ENCODE measurements at places on chromosomes 4 and X.

DNA sequence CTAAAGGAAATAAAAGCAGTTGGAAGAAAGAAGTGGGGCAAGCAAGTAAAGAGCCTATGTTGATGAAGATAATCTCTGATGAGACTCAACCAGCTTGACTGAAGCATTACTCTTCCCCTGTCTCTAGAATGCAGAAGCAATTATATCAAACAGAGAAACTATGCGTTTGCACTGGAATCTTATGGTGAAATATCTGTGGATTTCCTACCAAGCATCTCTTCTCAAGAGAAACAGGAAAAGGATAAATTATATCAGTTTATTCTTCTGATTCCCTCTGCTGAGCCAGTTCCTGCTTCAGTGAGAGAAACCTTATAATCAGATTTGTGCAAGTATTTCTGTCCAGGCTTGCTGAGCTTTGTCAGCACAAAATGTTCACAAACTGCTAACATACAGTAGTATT is 316.7 kb upstream of the SLC7A11 start:
- DNase-seq = no peak

- no peak for DNase-seq
These were observed 34.5 kb upstream of the NKRF start for GRCh38 chrX:119640731-119641170.

DNA sequence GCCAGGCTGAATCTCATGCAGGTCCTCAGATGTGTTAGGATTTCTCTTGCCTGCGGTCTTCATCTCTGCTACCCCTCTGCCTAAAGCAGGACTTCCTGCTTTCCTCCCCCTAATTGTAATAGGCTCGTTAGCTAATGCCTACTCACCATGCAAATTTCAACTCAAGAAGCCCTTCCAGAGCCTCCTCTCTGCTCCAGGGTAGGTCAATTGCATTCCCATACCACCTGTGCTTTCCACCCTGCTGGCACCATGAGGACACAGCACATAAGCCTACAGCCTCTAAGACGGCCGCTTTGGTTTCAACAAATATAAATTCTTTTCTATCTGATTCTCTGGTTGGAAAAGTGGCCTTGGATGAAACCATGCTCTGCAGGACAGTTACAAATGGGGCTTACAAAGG is 93.9 kb downstream of the QDPR start:
- DNase-seq = no peak

GRCh38 chr4:18593297-18594002 is 571.9 kb upstream of the LCORL start:
- peak; percentile 16 for DNase-seq

GRCh38 chr4:71270901-71271300 is 67.9 kb upstream of the SLC4A4 start:
- no peak for DNase-seq

GRCh38 chrX:43975796-43976195 is 2.6 kb upstream of the NDP start:
- DNase-seq = no peak

DNA sequence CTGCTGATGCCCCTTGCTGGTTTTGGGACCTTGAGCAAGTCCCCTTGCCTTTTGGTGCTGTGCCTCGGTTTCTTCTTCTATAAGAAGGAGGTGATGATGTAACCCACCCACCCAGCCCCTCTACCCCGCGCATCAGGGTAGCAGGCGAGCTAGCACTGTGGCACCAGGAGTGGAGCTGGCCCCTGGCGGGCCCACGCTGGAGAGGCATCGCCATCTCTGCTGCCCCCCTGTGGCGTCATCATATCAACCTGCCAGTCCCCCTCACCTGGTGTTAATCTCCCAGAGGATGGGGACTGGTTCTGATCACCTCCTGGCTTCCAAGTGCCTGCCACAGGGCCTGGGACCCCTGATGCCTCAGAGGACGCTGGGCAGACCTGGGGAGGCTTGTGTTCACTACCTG is 6.3 kb upstream of the SORCS2 start:
- no peak for DNase-seq

GRCh38 chr4:77600521-77601451 is 4.8 kb upstream of the CXCL13 start:
- no peak for DNase-seq

DNA sequence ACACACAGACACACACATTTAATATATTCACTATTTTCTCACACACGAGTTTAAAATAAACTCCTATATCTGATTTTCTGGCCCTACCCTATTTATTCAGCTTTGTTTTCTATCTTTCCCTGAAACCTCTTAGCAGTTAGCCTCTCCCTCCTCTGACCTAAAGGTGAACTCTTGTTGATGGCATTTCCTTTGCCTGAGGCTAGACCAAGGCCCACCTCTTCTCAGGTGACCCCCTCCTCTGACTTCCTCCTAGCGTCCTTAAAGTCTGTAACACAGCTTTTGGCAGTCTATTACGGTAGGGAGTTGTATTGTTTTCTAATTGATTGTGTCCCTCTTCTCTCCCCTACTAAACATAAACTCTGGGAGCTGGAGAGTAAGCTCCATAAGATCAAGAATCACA is 1.7 kb upstream of the SRPX2 start:
- no peak for DNase-seq

GRCh38 chrX:107000013-107000515 is at the start of gene MORC4:
Gene MORC4 (minus strand): TSS chrX:107000212. CDS start chrX:106999969, 243 bp downstream.
- peak; percentile 39 for DNase-seq

DNA sequence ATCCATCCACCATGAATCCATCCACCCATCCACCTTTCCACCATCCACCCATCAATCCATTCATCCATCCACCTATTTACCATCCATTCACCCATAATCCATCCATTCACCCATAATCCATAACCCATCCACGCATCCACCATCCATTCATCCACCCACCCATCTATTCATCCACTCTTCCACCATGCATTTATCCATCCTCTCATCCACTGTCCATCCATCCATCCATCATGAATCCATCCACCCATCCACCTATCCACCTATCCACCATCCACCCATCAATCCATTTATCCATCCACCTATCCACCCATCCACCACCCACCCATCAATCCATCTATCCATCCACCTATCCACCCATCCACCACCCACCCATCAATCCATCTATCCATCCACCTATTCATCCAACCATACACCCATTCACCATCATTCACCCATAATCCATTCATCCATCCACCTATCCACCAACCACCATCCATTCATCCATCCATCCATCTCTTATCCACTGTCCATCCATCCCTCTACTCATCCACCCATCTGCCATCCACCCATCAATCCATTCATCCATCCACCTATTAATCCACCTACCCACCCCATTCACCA is 179.7 kb upstream of the PSAPL1 start:
- DNase-seq = no peak

DNA sequence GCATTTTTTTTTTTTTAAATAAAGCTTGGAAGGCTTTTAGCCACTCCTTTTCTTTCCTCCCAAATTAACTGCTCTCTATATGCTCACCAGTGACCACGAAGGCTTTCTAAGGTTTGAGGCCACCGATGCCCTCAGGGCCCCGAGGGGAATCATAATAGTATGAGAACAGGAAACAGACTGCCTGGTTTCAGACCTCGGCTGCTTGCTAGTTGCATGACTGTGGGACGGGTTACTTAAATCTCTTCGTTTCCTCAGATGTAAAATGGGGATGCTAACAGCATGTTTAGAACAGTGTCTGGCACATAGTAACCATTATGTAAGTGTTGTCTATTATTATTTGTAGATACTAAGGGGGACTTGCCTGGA is 3.6 kb downstream of the LINC00632 start:
- DNase-seq = no peak

DNA sequence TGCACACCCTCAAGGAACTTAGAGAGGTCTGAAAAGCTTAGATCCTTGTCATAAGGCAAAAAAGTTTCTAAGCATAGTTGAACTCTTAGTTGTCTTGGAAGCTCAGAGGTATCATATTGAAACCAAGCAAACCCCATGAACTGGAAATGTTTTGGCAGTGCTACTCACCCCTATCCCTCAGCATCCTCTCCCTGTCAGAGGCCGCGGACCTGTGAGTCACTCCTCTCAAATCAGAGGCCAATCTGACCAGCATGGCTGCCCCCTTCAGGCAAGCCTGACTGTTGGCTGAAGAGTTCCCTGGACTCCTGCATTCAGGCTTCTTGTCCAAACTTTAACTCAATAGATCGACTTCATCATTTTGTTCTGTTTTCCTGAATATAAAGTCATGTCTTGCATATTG is 69.4 kb downstream of the KCNIP4 start:
- no peak for DNase-seq

DNA sequence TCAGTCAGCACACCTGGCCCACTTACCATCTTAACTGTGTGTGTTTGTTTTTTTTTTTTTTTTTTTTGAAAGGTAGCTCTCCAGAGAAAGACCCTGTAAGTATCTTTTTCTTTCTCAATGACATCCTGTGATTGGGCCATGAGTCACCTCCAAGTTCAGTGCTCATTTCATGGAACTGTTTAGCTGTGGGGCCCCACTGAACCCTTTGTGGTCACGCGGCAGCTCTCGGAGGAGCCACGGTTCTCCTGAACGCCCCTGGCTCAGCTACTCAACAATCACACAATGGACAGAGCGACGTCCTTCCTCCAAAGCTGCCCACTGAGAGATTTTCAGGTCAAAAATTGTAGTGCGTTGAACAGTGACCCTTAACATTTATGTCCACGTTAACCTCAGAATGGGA is 14.2 kb upstream of the IL3RA start:
- DNase-seq = no peak

Data from stimulated activated CD8-positive, alpha-beta memory T cell treated with anti-CD3 and anti-CD28 coated beads, Interleukin-7, amount 100 ng/mL, for 4 hours (primary cell).